ENCODE measurements at places on chromosomes 3 and 15.
A peak's percentile ranks its signal among the peaks of the same experiment; 100 is the strongest.

GRCh38 chr15:64070965-64071851, 22.4 kb downstream of the CIAO2A start:
- peak; percentile 72 for DNase-seq

DNA sequence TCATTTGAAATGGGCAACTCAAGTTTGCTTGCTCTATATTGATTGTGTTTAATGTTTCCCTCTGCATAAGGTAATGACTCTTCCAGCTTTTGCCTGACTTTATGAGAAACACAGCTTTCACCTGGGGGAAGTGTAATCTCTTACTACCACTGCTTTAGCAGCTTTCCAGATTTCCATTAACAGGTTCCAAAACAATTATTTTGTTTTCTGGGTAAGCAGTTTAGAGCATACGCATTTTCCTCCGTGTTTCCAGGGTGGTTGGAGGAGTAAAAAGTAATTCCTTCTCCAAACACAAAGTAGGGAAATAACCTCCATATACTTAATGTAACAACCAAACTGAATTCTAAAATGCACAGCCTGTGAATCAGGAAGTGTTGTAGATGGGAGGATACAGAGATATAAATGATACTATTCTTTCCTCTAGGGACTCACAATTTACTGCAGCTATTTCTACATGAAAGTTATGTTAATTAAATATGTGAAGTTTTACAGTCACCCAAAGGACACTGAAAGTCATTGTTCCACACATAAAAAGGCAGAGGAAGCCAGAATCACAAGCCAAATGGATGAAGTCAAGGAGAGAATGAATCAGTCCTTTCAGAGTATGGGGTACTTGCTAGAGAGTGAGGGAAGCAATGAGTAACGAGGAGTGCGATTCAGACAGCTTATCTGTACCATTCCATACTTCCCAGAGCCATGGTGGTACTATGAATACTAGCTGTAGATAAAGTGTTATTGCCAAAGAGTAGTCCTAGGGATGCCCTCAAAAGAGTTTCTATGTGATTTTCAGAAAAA, 16.6 kb downstream of the ST3GAL6 start:
- DNase-seq = peak; percentile 8

DNA sequence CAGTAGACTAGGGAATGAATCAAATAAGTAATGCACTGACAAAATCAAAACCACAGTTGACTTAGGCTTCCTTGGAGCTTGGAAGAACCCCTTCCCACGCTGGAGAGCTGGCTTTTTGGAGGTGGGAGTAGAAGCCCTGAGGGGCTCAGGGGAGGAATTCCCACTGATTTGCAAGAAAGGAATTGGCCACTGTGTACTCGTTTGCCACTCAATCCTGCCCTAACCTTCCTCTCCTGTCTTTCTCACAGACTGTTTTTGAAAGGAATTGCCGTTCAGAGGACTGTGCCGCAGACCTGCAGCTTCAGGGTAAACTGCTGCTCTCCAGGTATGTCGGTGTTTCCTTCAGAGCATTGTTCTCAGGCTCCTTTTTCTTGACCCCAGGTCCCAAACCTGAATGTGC, 208.2 kb upstream of the CTDSPL start:
- no peak for DNase-seq

GRCh38 chr3:186746008-186746407, 28.8 kb downstream of the KNG1 start:
- peak; percentile 83 for DNase-seq

- peak; percentile 43 for DNase-seq
Observed at GRCh38 chr3:116440196-116440595, 5.1 kb downstream of the LSAMP start.

DNA sequence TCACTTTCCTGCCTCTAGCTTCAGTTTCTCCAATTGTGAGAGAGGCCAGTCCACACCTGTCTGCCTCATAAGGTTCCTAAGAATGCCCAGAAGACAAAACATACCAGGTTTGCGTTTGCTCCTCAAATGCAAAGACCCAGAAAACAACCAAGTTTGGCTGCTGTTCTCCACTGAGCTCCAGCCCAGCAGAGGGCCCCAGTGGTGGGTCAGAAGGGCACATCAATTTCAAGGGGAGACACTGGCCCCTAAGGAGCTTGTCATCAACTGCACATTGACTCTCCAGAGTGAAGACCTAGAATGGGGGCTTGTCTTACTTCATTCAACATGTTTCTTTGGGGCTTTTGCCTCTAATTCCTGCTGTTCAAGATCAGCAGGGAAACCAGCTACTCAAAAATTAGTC, 127.9 kb upstream of the SLC6A11 start:
- DNase-seq = no peak

GRCh38 chr15:55775316-55775715, 32.4 kb upstream of the PRTG start:
- DNase-seq = no peak

- no peak for DNase-seq
Observed at GRCh38 chr15:98413933-98414546, 234.3 kb upstream of the IGF1R start.

DNA sequence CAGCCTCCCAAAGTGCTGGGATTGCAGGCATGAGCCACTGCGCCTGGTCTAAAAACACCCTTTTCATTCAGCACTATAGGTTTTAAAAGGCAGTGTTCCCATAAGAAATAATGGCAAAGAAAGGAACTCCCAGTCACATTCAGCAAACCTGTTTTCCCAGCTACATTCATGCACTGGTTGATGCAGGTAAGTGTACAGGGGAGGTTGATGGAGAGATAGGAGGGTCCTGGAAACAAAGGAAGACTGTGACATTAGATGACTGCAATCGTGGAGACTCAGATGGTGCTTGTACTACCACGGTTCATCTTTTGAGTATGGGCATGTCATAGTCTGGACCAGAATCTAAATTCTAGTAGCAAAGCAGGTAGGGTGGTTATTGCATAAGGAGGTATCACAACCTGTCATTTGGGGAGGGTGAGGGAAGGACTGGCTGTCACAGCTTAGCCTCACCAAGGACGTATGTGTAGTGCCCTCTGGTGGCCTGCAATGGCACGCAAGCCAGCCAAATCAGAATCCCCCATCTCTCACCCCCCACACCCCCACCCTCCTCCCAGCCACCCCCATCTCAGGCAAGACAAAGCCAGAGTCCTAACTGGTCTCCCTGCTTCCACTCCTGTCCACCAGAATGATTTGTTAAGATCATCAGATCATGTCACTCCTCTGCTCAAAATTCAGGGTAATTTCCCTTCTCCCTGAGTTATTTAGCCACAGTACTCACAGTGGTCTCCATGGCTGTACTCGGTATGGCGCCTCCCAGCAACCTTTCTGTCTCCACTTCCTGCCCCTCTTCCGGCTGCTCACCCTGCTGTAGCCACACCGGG, 28.8 kb upstream of the UBL7 start:
- peak; percentile 41 for DNase-seq

GRCh38 chr15:48925714-48926223, 38.0 kb downstream of the SHC4 start:
- DNase-seq = peak; percentile 81

GRCh38 chr15:62165104-62165792, at the start of gene C2CD4B:
TSS of gene C2CD4B (minus strand) at chr15:62165285. CDS start at chr15:62164984, 301 bp downstream.
- DNase-seq = no peak

DNA sequence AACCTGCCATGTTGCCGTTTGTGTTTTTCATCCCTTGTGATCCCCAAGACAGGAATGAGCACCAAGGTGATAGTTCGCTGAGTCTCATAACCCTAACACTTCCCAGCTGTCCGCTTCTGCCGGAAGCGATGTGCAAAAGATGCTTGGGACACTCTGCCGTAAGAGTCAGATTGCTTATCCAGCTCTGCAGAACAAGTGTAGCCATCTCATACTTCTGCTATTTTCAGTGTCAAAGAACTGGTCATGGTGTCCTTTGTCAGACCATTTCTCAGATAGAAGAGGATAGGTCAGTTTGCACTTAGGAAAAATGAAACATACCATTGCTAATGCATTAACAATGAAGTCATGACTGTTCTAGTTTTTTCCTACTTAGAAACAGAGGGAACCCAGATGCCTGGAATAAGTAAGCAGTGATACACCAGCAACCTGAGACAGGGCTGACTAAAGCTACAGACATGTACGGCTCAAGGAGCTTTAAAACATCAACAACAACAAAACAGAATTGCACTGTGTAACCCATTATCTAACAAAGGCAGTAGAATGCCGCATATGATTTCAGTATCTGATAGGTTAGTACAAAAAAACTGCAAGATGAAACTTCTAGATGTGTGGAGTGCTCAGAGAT, 134.0 kb upstream of the IL12A start:
- DNase-seq = peak; percentile 93

DNA sequence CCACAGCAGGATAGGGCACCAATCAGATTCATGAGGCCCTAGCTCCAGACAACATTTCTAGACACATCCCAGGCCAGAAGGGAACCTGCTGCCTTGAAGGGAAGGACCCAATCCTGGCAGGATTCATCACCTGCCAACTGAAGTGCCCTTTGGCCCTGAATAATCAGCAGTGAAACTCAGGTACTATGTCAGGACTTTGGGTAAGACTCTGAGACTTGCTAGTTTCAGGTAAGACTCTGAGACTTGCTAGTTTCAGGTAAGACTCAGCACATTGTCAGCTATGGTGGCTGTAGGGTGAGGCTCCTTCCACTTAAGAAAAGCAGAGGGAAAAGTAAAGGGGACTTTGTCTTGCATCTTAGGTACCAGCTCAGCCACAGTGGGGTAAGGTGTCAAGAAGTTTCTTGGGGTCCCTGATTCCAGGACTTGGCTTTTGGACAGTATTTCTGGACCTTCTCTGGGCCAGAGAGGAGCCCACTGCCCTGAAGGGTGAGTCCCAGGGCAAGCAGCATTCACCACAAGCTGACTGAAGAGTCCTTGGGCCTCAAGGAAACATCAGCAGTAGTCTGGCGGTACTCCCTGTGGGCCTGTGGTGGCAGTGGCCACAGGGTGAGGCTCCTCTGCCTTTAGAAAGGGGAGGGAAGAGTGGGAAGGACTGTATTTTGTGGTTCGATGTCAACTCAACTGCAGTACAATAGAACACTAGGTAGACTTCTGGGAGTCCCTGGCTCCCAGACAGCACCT, 13.7 kb upstream of the COL8A1 start:
- no peak for DNase-seq

DNA sequence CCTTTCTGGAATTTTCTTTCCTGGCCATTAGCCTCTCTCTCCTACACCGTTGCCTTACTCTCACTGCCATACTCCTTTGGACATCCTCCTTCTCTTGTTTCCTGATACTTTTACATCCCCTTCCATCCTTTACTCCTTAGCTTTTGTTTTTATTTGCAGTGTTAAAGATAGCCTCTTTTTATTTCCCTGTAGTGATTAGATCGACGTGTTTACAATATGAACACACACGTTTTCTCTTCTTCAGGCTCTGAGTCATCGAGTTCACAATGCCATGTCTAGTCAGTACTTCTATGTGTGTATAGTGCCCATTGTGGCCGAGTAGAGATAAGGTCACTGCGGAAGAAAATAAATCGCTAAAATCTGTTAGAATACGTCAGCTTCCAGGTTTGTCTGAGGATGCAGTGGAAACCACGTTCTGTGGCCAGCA, 208.5 kb downstream of the LPP start:
- peak; percentile 84 for DNase-seq

GRCh38 chr3:193791041-193792032, 198.3 kb downstream of the OPA1 start:
- DNase-seq = no peak

DNA sequence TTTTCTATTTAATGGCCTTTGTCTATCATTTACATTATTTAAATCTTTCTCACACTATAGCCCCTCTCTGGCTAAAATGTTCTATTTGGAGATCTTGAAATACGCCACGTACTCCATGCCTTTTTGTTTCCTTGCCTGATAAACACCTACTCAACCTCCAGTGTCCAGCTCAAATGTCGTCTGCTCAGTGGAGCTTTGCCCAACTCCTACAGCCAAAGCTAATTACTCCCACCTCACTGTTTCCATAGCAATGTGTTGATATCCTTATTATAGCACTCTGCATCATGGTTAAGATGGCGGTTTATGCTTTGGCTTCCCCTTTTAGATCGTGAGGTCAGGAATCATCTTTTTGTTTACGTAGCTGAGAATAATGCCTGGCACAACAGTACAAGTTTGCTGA, 55.9 kb downstream of the NGLY1 start:
- DNase-seq = no peak

DNA sequence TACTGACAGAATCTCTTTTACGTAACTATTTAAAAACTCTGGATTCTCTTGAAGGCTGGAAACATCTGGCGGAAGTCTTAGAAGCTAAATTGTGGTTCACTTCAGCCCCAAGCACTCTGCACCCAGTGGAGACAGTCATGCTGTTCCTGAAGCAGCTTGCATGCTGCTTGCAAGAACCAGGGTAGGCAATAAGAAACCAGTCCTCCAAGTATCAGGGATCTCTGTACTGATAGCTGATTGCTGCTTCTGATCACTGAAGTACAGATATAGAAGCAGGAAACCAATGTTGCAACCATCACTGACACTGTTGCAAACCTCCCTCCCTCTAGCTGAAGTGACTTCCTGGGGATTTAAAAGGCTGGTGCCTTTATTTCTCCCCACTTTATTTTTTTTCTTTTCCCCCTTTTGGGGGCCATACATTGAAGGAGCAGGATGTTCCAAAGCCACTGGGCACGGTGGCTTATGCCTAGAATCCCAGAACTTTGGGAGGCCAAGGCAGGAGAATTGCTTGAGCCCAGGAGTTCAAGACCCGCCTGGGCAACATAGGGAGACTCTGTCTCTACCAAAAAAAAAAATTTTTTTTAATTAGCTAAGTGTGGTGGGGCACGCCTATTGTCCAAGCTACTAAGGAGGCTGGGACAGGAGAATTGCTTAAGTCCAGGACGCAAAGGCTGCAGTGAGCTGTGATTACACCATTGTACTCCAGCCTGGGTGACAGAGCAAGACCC, 15.3 kb downstream of the SPCS1 start:
- DNase-seq = peak; percentile 37

DNA sequence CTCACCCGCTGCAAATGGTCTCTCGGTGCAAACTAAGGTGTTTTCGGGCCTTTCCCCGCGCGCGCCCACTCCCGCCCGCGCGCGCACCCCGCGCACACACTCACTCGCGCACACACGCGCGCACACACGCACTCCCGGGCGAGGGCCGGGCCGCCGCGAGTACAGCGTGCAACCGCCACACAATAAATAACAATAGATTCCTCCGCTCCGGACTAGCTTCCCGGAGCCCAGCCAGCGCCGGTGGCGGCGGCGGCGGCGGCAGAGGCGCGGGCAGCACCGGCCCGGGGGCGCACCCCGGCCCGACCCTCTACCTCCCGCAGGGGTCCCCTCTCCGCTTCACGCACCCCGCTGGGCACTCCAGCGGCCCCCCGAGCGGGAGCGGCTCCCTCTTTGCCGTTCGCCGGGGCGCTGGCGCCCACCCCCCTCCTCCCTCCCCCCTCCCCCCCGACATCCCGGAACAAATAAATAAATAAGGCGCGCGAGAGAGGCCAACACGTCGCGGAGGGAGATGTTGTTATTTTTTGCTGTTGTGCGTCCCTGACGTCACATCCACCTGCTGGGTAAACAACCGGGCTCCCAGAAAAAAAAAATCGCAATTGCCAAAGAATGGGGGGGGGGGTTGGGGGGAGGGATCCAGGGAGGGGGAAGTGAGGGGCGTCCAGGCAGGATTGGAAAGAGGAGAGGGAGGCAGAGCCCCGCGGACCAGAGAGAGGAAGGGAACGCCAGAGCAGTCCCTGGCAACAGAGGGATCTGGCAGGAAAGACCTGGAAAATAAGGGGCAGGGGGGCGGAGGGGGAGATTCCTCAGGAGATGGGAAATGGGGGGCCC, at the start of gene FOXP1:
Gene FOXP1, minus strand, starts transcription at position 163 of the 828 bp plus-strand sequence. CDS start 385,347 bp downstream, outside the sequence.
- DNase-seq = peak; percentile 89

- no peak for DNase-seq
Observed at GRCh38 chr3:158111861-158112260, 2.0 kb downstream of the RSRC1 start.

- DNase-seq = no peak
Observed at GRCh38 chr3:155417119-155417517, 123.6 kb upstream of the STRIT1 start.

- DNase-seq = peak; percentile 10
Observed at GRCh38 chr3:4948395-4948794, 30.8 kb upstream of the BHLHE40 start.

GRCh38 chr15:94743668-94744067, 512.3 kb downstream of the MCTP2 start:
- no peak for DNase-seq

Measured in AG10803 (cell line).